ENCODE measurements at places on chromosomes 3 and 15. TPM values are rescaled to one million over a fixed set of nuclear protein-coding genes. Genes with fewer than 3 reads are reported as not detected.

- no peak for DNase-seq
Measured at GRCh38 chr3:46926871-46927717, 49.5 kb downstream of the CCDC12 start.

Gene KLHL6
- 1.6 TPM for total RNA-seq

- peak; percentile 92 for DNase-seq
Measured at GRCh38 chr3:64213962-64214379, 11.3 kb downstream of the PRICKLE2 start.

- no peak for DNase-seq
Measured at GRCh38 chr3:104556372-104557078, 810.2 kb upstream of the ALCAM start.

GRCh38 chr3:192038726-192039125 is 577.8 kb downstream of the PYDC2 start:
- no peak for DNase-seq

DNA sequence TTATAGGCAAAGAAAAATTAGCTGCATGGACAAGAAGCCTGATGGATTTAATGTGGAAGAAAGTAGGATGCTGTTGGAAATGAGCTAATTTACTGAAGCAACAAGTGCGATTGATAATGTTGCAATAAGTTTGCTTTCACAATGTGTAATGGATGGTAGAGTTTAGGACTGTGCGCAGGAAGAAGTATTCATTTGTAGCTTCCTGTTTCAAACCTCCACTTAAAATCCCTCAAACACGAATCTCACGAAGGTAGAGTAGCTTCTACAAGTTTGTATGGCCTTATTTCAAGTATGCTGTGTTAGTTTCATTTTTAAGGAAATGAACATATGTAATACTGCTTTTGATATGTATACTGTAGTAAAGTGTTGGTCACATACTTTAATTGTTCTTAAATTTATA is 42.3 kb downstream of the KCNH8 start:
- no peak for DNase-seq

DNA sequence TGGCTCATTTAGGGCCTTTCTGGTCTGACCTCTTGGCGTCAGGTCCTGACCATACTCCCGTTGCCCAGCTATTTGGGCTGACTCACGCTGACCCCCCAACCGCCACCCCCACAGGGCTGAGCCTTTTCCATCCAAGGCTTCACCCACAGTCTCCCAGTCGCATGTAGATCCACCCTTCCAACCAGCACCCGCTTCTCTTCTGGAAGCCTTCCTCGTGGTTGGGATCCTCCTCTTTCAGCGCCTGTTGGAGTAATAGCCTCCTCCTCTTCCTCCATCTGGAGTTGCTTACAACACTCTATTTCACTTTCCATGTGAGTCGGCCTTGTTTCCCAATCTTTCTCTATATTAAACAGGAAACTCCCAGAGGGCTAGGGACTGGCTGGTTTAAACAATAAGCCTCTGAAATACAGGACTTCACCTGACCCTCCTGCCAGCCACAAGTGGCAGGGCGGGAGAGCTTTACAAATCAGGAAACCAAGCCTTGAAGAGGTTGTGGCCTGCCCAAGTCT is 2.1 kb upstream of the ALAS1 start:
- peak; percentile 50 for DNase-seq

DNA sequence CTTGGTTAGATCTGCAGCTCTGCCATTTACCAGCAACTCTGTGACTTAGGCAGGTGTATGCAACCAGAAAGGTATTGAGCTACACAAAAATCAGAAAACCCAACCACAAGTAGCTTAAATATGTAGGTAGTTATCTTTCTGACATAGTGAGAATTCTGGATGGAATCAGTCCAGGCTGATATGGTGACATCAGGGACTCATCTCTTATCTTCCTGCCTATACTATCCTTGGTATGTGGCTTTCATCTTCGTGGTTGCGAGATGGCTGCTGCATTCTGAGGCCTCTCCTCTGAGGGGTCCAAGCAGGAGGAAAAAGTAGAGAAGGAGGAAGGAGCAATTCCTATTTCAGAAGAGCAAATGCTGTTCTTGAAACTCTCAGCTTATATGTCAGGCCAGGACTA is 40.0 kb downstream of the CTDSPL start:
- DNase-seq: no peak

- no peak for DNase-seq
Measured at GRCh38 chr3:100871306-100871705, 121.9 kb downstream of the ABI3BP start.

DNA sequence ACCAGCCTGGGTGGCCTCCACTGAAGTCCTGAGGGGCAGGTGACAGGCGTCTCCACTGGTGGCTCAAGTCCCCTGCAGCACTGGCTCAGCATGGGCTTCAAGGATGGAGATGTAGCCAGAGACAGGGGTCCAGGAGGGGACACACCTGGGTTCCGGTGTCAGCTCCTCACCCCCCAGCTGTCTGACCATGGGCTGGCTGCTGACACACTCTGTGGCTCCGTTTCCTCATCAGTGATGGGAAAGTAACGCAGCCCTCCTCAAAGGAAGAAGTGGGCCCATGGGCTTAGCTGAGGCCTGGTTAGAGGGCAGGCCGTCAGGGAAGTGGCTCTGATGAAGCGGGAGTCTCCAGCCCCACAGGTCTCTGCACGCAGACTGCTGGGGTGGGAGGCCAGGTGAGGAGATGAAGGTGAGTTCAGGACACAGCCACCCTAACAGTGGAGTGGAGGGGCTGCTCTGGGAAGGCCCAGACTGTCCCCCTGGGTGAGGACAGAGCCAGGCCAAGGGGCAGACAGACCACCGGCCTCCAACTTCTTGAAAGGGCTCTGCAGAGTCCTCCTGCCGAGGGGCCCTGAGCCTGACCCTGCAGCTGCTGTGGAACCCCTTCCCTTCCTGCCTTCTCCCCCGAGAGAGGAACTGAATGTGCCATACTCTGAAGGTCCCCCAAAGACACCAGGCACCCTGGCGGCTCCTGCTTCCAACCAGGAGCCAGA is 24.0 kb downstream of the PSTPIP1 start:
- peak; percentile 37 for DNase-seq

- DNase-seq: peak; percentile 46
Measured at GRCh38 chr3:71784914-71785531, at the start of gene PROK2. Gene PROK2, minus strand, starts transcription at chr3:71785148. Its CDS starts 96 bp downstream, at chr3:71785052.

DNA sequence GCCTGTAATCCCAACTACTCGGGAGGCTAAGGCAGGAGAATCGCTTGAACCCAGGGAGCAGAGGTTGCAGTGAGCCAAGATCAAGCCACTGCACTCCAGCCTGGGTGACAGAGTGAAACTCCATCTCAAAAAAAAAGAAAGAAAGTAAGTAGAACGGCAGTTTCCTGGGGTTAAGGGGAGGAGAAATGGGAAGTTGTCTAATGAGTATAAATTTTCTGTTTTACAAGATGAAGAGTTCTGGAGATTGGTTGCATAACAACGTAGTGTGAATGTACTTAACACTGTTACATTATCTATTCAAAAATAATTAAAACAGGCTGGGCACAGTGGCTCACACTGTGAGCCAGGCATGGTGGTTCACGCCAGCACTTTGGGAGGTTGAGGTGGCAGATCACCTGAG is 45.4 kb downstream of the GRK7 start:
- no peak for DNase-seq

GRCh38 chr3:40741729-40742128 is 217.0 kb downstream of the ZNF621 start:
- DNase-seq: no peak

DNA sequence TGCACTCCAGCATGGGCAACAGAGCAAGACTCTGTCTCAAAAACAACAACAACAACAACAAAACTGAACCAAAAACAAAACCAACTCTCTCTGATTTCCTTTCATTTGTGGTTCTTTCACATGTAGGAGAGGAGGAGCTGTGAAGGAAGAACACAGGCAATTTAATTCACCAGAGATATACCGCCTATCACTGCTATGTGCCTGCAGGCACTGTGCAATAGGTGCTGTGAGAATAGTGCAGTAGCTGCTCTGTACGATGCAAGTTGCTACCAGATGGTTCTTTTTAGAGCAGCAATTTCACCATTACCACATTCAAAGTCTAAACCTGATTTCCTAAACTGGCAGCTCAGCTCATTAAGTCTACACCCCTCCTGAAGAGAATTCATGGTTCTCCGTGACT is 11.3 kb upstream of the PROK2 start:
- no peak for DNase-seq

- peak; percentile 66 for DNase-seq
Measured at GRCh38 chr3:50302095-50303012, 1.0 kb downstream of the HYAL1 start.

DNA sequence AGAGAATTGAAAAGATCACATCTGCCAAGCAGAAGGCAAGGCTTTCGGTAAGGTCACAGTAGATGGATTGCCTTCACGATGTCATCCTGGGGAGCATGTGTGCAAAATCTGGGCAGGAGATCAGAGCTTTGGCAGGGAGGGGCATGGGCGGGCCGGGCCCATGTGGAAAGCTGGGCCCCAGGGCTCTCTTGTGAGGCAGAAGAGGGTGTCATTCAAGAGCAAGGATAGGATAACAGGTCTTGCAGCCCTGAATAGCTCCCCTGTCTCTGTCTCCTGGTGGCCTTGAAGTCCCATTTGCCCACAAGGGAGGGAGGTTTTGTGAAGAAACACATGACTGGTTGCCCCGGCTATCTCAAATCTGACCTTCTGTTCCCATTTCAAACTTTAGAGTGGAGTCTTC is 172.0 kb downstream of the OPA1 start:
- DNase-seq: no peak

- DNase-seq: no peak
Measured at GRCh38 chr3:141228395-141228794, 3.2 kb upstream of the PXYLP1 start.

GRCh38 chr3:30042274-30042859 is 564.0 kb upstream of the TGFBR2 start:
- DNase-seq: peak; percentile 64

DNA sequence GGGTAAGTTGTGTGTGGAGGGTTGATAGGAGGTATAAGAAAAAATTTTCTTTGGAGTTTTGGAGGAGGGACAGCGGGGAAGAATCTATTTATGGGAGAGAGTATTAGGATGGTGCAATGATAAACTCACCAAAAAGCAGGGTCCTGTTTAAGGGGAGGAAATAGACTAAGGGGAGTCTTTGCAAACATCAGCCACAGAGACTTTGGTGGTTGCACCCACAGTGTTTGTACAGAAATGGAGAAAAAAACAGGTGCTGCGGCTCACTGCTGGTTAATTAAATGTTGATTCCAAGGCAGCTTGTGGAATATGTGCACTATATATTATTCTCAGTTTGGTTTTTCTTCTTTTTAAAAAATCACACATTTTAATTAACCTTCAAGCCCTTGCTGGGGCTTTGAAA is 182.1 kb downstream of the NECTIN3 start:
- DNase-seq: no peak

DNA sequence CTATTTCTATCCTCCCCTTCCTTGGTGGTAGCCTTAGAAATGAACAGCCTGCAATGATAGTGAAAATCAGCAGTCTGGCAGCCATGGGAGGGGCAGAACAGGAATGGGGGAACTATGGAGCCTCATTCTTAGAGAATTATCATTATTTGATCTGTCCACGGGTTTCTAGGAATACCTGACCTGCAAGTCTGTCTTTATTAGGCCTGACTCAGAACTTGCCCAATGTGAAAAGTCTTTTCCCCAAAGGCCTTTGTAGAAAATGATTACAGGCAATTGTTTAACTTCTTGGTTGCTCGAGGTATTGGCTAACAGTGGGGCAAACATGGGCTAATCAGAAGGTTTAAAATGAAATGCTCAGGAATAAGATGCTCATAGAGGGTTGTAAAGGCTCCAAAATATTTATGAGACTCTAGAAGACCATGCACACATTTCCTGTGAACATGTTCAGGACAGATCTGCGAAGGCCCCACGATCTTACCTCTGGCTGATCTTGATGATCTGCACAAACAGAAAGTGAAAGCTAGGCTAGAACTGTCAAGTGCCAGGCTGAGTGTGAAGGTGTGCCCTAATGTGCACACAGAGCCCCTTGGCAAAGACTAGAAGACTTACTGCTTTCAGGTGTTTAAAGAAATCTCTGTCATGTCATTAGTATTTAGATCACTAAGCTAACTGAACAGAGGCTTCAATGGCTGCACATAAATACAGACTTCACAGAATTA is 39.6 kb upstream of the LAMP3 start:
- no peak for DNase-seq

DNA sequence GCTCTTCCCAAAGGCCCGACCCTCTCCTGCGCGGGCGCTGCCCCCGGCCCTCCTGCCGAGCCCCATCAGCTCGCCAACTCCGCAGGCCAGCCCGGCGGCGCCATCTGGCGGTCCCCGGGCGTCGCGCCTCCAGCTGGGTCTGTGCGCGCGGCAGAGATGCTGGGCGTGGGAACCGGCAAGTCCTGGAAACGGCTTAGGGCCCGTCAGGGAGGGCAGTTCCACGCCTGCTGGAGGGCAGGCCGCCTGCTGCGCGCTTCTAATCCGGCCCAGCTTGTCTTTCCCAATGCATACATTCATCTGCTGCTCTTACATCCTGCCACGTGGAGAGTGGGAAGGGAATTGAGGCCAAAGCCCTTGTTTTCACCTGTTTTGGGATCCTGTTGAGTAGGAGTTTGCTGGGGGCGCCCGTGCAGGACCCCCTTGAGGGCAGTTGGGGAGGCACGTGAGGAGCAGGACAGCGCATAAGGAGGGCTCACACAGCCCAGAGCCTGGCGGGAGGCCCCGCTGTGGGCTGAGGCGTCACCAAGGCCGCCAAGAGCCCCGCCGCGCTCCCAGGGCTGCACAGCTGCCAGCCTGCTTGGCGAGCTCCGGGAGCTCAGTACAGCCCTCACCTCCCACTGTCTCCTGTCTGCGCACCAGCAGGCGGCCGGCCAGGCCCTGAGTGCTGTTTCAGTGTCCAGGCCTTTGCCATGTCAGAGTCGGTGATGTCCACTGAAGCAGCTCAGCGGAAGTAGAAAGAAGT is 165.6 kb downstream of the NSMCE3 start:
- DNase-seq: peak; percentile 77

GRCh38 chr3:56365905-56366640 is 102.2 kb downstream of the ERC2 start:
- no peak for DNase-seq

DNA sequence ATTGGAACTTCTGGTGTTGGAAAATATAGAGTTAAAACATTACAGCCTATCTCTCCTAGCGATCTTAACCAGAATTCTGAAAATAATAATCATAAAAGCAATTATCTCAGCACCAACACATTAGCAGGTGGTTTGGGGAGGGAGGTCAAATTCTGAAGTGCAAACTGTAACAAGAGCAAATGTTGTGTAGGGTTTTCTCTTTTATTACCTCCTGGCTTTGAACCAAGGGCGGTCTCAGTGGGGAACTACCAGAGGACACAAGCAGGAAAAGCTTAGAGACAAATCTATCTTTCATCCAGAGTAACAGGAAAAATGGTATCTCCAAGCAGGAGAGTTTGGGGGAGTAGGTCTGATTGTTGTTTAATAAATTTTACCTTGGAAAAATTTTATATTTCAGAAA is 5.5 kb upstream of the ARRDC4 start:
- no peak for DNase-seq

GRCh38 chr3:38549957-38550840 is 54.1 kb downstream of the EXOG start:
- DNase-seq: no peak

- peak; percentile 88 for DNase-seq
Measured at GRCh38 chr3:124558991-124559845, 171.0 kb upstream of the UMPS start.

All from right cardiac atrium (tissue), 5 donors.